Stimulated activated CD4-positive, alpha-beta T cell treated with anti-CD3 and anti-CD28 coated beads, Interleukin-1b, Interleukin-23, amount 100 ng/mL, for 1 hour (primary cell): ENCODE measurements at places on chromosomes 2 and 18.

DNA sequence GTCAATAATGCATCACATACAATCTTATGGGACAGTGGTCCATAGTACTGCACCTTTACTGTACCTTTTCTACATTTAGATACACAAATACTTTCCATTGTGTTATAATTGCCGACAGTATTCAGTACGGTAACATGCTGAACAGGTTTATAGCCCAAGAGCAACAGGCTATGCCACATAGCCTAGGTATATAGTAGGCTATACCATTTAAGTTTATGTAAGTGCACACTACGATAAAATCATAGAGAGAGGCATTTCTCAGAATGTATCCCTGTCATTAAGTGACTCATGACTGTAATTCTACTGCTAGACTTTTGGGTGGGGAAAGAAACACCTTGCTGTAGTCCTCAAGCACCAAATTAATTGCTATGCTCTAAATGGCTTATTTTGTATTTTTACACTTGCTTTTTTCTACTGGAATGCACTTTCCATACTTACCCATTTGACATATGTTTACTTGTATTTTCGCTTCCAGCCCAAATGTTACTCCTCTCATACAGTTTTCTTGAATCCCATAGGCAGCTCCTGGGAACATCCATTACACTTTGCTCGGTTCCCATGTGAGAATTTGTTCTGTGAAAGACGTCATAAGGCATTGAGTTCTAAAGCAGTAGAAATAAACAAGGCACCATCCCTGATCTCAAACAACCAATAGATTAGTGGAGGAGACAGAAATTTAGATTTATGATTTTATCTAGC, 714.0 kb upstream of the ID2 start:
- DNase-seq, result no peak

DNA sequence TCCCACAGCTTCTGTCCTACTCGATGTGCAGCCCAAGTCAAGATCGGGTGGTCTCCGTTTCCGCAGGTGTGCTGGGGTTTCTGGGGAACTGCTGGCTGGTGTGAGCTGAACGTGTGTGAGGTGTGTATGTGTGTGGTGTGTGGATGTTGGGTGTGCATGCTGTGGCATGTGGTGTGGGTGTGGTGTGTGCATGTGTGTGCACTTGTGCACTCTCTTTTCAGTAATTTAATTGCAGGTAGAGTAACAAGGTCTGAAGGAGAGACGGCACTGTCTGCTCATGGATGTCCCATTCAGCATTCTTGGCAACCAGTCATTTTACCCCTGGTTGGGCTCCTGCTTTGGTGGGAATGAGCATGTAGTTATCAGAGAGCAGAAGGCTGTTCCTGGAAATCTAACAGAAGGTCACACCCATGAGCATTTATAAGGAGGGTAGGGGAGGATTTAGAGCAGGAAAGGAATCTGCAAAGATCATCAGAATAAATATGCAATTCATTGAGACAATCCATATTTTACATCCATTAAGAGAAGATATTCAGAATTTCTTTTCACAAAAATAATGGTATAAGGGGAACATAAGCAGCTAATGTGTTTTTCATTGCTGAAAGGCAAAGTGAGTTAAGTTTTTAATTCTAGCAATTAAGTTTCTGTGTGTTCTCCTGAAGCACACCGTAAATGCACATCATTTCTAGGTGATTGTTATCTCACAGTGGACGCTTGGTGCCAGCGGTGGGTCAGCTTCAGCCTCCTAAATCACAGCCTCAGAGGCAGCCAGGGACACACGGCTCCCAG, 60.7 kb downstream of the ADI1 start:
- DNase-seq, result no peak

- no peak for DNase-seq
Observed at GRCh38 chr2:226333388-226333787, 466.2 kb downstream of the IRS1 start.

- no peak for DNase-seq
Observed at GRCh38 chr2:99812426-99812825, 322.6 kb upstream of the REV1 start.

DNA sequence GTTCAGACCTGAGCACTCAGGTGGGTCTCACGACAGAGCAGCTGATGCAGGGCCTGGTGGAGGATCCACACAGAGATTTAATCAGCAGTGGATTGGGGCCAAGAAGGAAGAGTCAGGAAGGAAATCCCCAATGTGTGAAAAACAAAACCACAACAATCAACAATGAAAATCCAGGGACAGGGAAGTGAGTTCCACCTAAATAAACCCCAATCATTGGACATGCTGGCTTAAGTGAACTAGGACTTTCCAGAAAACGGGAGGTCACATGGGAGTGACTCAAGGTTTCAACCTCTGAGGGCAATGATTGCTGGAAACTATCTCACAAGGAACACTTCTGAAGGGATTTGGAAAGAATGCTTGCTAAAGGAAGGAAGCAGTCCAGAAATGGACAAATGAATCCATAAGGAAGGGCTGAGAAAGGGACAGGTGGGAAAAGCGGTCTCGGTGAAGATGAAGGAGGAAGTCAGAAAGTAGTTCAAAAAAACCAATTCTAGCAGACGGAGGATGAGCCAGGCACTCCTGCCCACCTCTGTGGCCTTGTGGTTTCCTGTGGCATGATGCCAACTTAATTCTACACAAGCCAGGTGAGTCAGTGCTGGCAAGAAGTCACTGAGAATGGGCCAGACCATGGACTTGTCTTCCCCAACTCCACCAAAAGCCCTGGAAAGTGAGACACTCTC, 15.4 kb upstream of the XDH start:
- no peak for DNase-seq

DNA sequence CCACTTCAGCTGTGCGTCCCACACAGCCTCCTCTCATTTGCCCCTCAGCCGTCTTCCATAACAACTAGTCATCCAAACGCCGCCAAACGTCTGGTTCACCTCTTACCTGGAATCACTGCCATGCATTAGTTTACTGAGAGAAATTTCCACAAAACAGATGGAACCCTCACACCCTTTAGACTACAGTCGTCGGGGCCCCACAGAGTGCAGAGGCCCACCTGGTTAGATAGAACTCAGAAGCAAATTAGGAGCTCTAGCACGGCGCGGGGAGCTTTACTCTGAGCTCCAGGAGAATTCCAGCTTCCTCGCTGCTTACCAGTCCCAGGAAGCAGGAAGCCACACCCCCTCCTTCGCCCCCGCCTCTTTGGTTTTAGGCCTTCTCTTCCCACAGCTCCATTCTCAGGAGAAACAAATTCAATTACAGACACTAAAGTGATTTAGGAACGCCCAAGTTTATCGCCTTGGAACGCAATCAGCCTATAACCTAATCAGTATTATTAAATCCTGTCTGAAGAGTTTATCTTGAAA, 9.4 kb downstream of the RNU2-63P start:
- no peak for DNase-seq

- no peak for DNase-seq
Observed at GRCh38 chr2:206824087-206824618, 58.7 kb downstream of the FASTKD2 start.

- DNase-seq, result no peak
Observed at GRCh38 chr2:138087751-138088593, 123.7 kb downstream of the HNMT start.

GRCh38 chr18:7032537-7032936, 85.1 kb downstream of the LAMA1 start:
- DNase-seq, result no peak

DNA sequence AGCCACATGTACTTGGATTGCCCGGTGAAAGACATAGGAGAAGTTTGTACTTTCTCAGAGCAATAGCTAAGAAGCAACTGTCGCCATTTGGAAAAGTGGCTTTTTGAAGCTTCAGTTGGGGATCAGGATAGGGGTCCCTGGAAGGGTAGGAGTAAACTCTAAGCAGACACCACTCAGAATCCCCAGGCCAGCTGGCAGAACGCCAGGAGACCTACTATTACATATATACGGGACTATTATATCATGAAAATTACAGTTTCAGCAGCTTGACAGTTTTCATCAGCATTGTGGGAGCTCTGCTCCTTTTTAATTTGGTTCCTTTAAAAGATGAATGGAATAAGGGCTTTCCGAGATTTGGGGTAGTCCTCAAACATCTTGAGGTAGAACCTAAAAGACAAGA, 54.9 kb downstream of the SRD5A2 start:
- no peak for DNase-seq

GRCh38 chr18:12645751-12646203, 12.1 kb downstream of the SPIRE1 start:
- no peak for DNase-seq

DNA sequence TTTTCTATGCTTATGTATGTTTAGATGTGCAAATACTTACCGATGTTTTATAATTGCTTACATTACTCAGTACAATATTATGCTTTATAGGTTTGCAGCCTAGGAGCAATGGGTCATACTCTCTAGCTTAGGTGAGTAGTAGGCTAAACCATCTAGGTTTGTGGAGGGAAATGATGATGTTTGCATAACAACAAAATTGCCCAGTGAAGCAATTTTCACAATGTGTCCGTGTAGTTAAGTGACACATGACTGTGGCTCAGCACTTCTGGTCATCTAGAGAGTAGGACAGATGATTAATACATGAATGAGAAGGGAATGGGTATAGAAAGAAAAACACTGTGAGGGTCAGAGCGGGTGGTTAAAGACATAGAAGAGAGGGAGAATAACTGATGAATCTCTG, 2116.2 kb upstream of the PIK3C3 start:
- DNase-seq, result no peak

DNA sequence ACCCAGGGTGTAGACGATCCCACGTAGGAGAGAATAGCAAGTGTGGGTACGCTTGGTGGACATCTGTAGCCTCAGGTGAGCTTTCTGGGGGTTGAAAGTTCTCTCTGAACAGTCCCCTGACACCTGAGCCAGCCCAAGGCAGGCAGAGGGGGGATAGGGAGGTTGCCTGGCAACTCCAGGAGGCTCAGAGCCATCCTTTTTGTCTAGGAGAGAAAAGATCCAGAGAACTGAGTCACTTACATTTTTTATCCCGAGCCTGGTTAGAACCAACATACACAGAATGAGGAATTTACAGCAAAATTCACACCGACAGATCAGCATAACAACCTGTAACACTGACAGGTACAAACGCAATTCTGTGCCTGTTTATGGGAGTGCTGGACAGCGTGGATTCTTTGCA, 113.2 kb downstream of the SH3BP4 start:
- no peak for DNase-seq

- no peak for DNase-seq
Observed at GRCh38 chr2:85794038-85794441, 40.2 kb downstream of the ATOH8 start.

GRCh38 chr2:142872882-142873724, 4.4 kb upstream of the KYNU start:
- DNase-seq, result no peak

GRCh38 chr2:38105922-38106321, 30.0 kb upstream of the CYP1B1 start:
- DNase-seq, result no peak

DNA sequence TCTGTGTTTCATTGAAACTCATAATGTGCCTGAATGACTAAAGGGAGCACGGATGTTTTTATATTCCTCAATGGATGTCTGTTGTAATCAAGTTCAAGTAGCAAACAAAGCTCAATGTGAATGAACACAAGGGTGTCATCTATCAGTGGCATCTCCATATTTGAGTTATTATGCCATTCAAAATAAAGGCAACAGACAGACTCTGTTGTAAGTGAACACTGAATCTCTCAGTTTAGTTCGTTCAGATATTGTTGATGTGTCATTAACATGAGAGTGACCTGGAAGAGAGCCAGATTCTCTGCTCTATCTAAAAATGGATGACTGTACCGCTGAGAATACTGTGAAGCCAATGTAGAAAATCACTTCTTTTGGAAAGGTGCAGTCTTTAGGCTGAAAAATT, 118.7 kb downstream of the NUP35 start:
- no peak for DNase-seq

GRCh38 chr2:216352653-216353270, 19.5 kb downstream of the MARCHF4 start:
- no peak for DNase-seq

DNA sequence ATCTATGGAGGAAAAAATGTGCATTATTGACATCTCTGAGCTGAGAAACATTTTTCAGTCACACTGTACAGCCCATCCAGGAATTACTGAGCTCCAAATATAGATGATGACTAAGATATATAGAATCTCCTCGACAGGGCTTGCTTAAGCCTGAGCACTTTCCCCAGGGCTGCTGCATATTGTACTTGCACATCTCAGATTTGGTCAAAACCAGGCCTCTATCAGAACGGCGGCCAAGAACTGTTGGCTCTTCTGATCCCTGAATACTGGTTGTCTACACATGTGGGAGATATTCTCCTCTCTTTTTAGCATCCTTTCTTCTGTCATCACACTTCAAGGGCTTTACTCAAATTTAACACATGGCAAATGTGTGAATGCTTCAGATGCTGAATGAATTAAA, 201.5 kb upstream of the SLC35G4 start:
- no peak for DNase-seq

GRCh38 chr18:50310080-50310479, 22.6 kb upstream of the CXXC1 start:
- no peak for DNase-seq

- no peak for DNase-seq
Observed at GRCh38 chr2:60352491-60353405, 200.7 kb downstream of the BCL11A start.

GRCh38 chr18:13284330-13285027, 65.9 kb downstream of the LDLRAD4 start:
- no peak for DNase-seq

- no peak for DNase-seq
Observed at GRCh38 chr18:13486686-13487085, 239.7 kb downstream of the FAM210A start.

DNA sequence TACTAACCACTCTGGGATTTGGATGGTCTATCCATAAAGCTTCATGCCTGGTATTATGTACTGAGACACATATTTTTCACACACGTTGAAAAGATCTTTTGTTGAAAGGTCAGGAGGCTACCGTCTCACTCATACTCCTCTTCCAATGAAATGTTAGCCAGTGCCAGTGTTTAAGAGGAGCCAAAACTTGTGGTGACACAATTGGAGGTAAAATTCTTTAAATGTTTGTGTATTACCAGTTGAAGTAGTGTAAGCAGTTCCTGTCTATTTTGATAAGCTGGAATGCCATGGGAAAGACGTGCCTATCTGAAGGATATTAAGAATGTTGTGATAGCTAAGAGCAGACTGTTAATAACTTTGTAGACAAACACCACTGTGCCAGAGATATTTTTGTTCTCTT, 32.1 kb downstream of the MARCHF7 start:
- DNase-seq, result no peak

- DNase-seq, result no peak
Observed at GRCh38 chr2:62672601-62673000, 32.9 kb upstream of the EHBP1 start.

GRCh38 chr2:46655551-46656436, 176.4 kb downstream of the TMEM247 start:
- no peak for DNase-seq
